ENCODE measurements at places on chromosomes 2 and 18. TPM values are rescaled to one million over a fixed set of nuclear protein-coding genes. Genes with fewer than 3 reads are reported as not detected.
A peak's percentile ranks its signal among the peaks of the same experiment; 100 is the strongest.

ALPG gene
- total RNA-seq = 218 TPM

C2orf66 gene
- total RNA-seq = not detected

GRCh38 chr18:77822632-77823031 lies 573.0 kb downstream of the GALR1 start:
- DNase-seq = no peak

DNA sequence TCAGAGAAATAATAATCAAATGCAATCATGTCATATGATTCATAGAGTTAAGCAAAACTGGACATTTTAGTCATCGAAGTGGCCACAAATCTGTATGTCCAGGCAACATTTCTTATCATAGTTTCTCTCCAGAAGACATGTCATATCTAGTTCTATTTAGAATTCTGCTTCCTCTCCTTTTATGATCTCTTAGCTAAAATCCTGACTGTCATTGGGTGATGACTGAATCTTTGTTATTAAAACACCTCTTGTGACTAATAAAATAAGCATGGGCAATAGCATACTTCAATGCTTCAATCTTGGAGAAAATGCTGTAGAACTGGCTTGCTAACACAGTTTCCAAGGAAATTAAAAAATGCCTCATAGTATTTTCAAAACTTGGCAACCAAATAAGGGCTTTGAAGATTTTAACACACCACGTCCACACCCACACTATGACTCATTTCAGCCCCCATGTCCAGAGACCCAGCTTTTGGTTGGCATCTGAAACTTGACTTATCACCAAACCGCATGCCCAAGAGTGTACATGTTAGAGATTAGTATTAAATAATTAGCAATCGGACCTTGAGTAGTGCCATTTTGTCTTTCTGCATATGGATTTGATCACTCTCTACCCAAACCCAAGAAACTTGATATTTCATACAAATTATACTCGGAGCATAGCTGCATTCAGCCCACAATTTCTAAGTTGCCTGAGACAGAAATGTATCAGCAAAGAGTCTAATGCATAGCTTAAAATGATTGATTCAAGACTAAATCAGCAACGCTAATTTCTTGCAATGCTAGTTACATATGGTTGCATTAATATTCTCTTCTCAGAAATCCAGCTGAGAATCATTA lies 106.5 kb upstream of the ETAA1 start:
- DNase-seq = no peak

DNA sequence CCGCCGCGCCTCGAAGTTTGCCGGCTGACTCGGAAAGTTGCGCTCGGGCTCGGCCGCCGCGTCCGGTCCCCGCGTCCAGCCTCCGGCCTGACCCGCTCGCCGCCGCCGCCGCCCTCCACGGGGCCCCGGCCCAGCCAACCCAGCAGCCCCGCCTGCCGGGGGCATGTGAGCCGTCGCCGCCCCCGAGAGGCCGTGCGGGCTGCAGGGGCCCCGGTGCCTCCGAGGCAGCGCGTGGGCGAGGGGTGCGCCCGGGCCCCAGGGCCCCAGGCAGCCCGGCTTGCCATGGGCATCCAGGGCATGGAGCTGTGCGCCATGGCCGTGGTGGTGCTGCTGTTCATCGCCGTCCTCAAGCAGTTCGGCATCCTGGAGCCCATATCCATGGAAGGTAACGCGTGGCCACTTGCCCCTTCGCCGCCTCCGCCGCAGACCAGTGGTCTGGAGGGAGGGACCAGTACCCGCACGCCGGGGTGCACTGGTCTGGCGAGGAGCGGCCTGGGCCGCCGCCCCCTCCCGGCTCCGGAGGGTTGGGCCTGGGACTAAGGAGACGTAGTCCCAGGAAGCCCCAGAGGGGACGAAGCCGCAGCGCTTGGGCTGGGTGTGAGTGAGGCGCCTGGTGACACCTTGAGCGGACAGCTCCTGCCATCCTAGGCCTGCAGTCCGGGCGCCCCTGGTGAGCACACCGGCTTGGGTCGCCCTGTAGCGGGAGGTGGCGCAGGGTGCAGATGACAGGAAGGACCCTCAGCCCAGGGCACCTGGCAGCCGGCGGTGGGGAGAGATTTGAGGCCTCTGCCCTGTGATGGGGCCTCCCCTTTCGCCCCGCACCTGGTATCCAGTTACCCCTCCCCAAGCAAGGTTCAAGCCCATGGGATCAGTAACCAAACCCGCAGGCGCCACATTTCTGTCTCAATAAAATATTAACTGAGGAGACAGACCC lies 49.9 kb downstream of the KCNIP3 start:
- DNase-seq = no peak

GRCh38 chr18:3451183-3451988 lies 1.4 kb downstream of the TGIF1 start:
- peak; percentile 70 for DNase-seq

DNA sequence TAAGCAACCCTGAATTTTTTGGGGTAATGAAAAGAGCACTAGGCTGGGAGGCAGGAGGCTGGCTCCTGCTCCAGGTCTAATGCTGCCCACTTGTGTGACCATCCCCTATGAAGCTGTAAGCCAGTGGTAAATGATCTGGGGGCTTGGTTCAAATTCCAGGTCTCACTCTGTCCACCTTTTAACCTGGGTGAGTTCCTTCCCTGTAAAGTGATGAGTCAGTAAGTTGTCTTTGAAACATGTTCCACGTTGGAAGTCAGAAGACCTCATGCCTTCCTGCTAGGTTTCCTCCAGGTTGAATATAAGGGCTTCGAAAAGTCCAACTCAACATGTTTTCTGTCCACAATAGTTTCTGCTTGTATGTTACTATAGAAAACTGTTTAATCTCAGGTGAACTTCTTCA lies 160.9 kb upstream of the MYT1L start:
- DNase-seq = no peak

GRCh38 chr2:28587526-28588291 lies 91.8 kb downstream of the PLB1 start:
- peak; percentile 99 for DNase-seq

DNA sequence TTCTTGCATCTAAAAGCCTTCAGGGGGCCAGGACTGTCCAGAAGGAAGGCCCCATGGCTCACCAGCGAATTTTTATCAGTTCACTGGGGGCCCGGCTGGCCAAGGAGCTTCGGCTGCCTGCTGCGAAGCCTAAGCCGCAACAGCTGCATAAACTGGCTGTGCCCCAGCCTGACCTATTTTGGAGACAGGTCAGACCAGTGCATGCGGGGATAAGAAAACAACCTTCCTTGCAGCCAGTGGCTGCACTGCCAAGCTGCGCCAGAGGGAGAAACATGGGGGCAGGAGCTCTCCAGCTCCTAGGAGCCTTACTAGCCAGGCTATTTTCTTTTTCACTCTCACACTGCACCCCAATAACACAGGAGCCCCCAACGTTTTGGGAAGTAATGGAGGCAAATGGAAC lies 15.2 kb downstream of the PAX3 start:
- DNase-seq = no peak

GRCh38 chr2:236512902-236513435 lies 56.7 kb upstream of the ACKR3 start:
- peak; percentile 54 for DNase-seq

- no peak for DNase-seq
Measured at GRCh38 chr18:6746386-6746960, 17.0 kb downstream of the ARHGAP28 start.

GRCh38 chr2:153519257-153519875 lies 40.8 kb upstream of the RPRM start:
- peak; percentile 58 for DNase-seq

DNA sequence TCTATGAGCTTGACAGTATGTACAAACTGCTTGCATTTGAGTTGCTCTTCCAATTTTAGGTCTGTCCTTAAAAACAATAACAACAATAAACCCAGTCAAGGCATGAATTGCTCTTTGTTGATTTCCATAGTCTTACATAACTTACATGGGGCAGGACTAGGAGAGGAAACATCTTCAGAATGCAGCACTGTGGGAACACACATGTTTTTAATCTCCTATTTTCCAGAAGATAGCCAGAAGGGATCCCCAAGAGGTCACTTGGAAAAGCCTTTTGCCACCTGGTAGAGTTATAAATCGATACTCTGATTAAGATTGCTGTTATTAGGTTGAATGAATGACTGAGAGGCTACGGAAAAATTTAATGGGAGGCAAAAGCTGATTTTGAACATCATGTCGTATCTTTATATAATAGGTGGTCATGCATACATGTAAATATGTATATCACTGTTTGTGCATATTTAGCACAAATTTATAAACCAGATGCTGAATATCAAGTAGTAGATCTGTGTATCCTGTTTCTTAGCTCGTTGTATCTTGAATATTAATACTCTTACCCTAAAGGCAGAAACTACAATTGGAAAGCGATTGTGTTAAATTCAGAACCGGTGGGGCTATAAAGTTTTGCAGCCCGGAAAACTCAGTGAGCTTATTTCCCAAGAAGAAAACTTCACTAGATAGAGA lies 479.4 kb upstream of the TCF4 start:
- DNase-seq = no peak

GRCh38 chr2:124755386-124755785 lies 730.3 kb downstream of the CNTNAP5 start:
- no peak for DNase-seq

- no peak for DNase-seq
Measured at GRCh38 chr2:191318037-191318728, 73.0 kb downstream of the MYO1B start.

- no peak for DNase-seq
Measured at GRCh38 chr18:14747513-14748474, at the start of gene ANKRD30B. Gene ANKRD30B, plus strand, starts transcription at chr18:14748172. Its CDS starts 248 bp downstream, at chr18:14748420.

- no peak for DNase-seq
Measured at GRCh38 chr2:164711766-164712138, 90.5 kb upstream of the GRB14 start.
